NCI-H748 treated with DMSO at 0.1 percent for 48 hours (cell line): ENCODE measurements at places on chromosomes 3 and 15.

GRCh38 chr3:158723991-158724390 lies 8.3 kb downstream of the RARRES1 start:
- no peak for DNase-seq

- no peak for DNase-seq
Observed at GRCh38 chr3:151275091-151275490, 3.3 kb downstream of the P2RY14 start.

DNA sequence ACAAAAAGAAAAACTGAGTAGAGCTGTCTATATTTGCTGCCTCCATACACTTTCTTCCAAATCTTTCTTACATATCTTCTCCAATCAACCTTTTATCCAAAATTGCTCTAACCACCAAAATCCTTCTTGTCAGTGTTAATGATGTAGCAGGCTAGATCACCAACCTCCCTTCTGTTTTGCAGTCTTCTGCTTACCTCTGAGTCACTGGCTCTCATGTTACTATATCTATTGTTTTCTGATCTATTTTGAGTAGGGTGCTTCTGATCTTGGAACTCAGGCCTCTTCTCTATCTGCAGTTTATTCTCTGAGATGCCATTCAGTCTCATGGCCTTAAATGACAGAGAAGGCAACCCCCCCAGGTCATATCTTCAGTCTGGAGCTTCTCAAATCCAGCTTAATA lies 26.3 kb upstream of the AADAC start:
- no peak for DNase-seq

- no peak for DNase-seq
Observed at GRCh38 chr3:188434594-188434993, 280.6 kb downstream of the LPP start.

GRCh38 chr3:131526801-131527347 lies 24.1 kb upstream of the MRPL3 start:
- DNase-seq, result no peak

DNA sequence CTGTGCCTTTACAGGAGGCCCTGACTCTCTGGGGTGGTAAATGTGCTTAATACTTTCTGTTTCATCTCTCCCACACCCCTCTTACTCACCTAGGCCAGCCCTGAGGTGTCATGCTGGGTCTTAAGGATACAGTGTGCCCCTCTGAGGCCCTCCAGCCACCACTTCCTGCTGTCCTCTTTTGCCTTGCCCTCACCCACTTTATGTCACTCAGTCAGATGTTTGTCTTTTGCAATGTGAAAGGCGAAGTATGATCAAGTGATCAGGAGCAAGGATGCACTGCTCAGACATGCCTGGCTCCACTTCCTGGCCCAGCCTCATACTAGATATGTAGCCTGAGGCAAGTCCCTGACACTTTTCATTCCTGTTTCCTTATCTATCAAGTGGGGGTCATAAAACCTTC lies 339.0 kb upstream of the NR2E3 start:
- no peak for DNase-seq

GRCh38 chr3:71461114-71461513 lies 122.4 kb downstream of the FOXP1 start:
- no peak for DNase-seq

DNA sequence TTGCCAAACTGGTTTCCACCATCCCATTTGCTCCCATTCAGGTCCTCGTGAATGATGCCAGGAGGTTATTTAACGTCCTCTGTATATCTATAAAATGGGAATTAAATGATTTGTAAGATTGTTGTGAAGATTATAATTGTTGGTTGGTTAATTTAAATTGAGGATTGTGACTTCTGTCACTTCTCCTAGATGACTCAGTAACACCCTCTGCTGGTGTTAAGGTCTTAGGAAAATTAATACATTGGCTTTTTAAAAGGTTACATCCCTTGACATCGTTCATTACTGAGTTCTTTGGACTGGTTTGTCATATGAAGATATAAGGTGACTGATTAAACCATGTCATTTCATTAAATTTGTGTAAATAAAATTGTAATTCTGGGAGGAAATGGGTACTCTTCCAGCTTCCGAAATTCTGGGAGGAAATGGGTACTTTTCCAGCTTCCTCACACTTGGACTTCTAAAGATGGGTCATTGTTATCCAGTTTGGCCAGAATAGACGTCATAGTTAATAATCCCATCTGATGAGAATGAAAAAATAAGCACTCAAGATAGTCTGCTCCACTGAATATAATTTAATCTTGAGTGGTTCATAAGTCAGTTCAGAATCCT lies 33.3 kb upstream of the PAQR5 start:
- DNase-seq, result no peak

DNA sequence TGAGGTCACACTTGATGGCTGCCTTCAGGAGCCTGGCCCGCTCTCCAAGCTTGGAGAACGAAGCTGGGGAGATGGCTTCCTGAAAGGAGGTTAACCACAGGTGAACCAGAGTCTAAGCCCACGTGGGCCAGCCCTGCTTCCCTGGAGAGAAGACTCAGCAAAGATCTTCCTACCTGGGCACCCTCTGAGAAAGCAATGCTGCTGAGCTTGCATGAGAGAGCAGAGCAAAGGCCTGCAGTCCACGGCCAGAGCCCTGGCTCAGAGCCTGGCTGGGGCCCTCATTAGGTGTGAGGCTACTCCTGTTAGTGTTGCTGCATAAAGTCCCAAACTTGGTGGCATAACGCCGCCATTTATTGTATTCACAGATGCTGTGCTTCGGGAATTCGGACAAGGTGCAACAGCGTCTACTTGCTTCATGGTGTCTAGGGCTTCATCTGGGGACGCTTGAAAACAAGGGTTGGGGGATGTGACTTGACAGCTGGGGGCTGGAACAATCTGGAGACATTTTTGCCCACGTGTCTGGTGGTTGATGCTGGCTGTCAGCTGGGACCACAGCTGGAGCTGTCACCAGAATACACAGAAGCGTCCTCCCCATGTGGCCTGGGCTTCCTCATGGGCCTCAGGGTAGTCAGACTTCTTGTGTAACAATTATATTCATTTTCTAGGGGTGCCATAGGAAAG lies 87.9 kb upstream of the MEF2A start:
- DNase-seq, result no peak

GRCh38 chr3:108092501-108092900 lies 1.7 kb upstream of the CD47 start:
- no peak for DNase-seq

DNA sequence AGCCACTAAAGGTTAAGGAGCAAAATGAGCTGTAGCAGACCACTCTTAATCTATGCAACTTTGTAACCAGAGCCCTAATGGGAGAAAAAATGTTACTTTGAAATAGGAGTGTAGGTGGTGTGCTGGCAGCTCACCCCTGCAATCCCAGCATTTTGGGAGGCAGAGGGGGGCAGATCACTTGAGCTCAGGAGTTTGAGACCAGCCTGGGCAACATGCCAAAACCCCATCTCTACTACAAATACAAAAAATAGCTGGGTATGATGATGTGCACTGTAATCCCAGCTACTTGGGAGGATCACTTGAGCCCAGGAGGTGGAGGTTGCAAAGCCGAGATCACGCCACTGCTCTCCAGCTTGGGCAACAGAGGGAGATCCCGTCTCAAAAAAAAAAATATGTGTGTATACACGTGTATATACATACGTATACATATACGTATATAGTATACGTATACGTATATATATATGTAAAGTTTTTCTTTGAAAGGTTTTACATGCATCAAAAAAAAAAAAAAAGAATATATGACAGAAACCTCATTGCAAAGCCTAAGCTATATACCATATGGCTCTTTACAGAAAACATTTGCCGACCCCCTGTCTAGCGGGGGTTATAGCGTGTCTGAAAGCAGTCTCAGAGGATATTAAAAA lies 15.7 kb downstream of the CAPN7 start:
- no peak for DNase-seq

GRCh38 chr3:45084361-45084760 lies 58.3 kb downstream of the CLEC3B start:
- DNase-seq, result no peak

GRCh38 chr3:194273743-194274310 lies 77.3 kb downstream of the CPN2 start:
- no peak for DNase-seq

- DNase-seq, result no peak
Observed at GRCh38 chr3:97059168-97059567, 244.8 kb downstream of the EPHA6 start.

GRCh38 chr3:151906751-151907150 lies 33.3 kb downstream of the SUCNR1 start:
- DNase-seq, result no peak

DNA sequence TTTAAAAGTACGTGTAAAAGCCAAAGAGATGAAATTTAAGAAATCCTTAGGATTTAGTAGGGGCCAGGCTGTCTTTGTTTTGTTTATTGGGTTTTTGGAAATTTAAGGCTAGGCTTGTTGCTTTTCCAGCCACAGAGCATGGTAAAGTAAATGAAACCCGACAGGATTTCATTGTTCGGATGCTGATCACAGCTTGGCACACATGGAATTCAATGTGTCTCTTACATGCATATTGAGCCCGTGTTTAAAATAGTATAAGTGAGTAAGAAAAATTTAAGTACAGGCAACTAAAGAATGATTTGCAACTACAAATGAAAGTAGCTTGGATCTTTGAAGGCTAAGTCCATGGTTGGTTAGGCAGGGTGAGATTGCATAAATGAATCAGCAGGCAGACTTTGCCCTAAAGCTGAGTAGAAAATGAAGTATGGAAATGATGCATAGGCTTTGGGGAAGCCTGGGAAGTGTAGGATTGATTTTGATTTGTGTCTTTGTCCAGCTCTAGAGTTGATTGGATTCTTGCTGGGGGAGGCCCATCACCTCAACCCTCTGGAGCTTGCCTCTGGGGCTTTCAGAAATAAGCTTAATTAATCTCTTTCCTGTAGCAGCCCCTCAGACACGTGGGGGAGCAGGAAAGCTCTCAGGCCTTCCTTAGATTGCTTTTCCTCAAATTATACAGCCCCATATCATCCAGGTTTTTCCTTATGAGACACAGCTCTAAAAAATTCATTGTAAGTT lies 68.2 kb upstream of the ADAMTSL3 start:
- no peak for DNase-seq

GRCh38 chr15:51668446-51668845 lies 12.9 kb upstream of the SCG3 start:
- no peak for DNase-seq
